ENCODE measurements at places on chromosomes 1 and 21. TPM values are rescaled to one million over a fixed set of nuclear protein-coding genes. Genes with fewer than 3 reads are reported as not detected.

GRCh38 chr1:26537951-26538352 lies 8.4 kb downstream of the RPS6KA1 start:
- DNase-seq = no peak

DNA sequence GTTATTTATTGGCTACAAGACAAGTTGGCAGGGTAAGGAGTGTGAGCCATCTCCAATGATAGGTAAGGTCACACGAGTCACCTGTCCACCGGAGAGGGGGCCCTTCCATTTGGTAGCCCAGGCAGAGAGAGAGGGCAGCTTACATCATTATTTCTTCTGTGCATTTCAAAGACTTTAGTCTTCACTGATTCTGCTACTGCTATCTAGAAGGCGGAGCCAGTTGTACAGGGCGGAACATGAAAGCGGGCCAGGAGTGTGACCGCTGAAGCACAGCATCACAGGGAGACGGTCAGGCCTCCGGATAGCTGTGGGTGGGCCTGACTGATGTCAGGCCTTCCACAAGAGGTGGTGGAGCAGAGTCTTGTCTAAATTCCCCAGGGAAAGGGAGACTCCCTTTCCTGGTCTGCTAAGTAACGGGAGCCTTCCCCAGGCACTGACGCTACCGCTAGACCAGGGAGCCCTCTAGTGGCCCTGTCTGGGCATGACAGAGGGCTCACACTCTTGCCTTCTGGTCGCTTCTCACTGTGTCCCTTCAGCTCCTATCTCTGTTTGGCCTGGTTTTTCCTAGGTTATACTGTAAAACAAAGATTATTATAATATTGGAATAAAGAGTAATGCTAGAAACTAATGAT lies 36.7 kb downstream of the ZNF695 start:
- DNase-seq = peak; percentile 36

DNA sequence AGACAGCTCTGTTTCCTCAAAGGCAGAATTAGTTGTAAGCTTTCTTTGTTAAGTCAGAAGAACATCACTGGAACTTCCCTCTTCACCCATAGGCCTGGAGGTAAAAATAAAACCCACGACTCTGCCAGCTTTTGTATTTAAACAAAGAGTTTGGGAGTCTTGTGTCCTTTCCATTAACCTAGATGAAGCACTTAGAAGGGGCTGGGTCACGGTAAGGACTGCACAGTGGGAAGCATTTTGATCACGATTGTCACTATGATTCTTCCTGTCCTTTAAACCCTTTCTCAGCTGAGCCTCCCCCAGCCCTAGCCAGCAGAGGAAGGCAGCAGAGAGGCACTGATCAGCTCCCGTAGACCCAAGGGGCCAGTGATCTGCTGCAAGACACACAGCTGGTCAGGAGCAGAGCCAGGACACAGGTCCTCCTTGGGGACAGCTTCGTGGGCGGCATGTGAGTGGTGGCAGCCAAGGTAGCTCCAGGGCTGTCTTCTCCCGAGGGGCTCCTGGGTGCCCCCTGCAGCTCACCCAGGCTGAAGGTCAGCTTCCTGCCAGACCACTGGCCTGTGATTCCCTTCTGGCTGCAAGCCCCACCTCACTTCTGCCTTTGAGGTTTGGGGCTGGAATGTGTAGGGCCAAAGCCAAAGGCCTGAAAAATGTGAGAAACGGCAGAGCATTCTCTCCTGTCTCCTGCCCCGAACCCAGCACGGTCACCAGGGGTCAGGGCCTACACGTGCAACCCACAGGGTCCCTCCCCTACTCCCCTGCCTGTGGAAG lies 4.0 kb upstream of the LAPTM5 start:
- no peak for DNase-seq

DNA sequence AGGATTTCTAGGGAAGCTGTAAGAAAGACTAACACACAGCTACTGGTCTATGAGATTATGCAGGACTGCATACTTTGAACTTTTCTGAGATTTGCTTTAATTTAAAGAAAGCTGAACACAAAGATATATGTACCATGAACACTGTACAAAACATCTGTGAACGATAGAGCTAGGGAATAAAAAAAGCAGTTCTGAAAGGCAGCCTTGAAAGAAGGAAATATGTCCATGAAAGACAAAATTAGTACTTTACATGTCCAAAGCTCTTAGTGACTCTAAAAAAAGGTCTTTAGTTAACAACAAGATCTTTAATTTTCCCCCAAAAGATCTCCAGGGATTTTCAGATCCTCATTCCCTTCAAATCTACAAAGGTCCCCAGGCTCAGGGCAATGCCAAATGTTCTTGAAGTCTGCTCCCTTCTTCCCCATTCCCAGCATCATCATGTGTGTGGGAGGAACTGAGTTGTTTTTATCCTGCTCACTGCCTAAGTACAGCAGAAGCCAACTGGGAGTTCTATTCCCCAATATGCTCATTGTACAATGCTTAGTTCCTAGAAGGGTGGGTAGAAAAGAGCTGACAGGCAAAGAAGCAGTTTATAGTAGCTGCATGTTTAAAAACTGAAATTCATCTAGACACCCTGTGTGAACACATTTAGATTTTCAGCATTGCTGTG lies 60.1 kb upstream of the PTCH2 start:
- peak; percentile 27 for DNase-seq

DNA sequence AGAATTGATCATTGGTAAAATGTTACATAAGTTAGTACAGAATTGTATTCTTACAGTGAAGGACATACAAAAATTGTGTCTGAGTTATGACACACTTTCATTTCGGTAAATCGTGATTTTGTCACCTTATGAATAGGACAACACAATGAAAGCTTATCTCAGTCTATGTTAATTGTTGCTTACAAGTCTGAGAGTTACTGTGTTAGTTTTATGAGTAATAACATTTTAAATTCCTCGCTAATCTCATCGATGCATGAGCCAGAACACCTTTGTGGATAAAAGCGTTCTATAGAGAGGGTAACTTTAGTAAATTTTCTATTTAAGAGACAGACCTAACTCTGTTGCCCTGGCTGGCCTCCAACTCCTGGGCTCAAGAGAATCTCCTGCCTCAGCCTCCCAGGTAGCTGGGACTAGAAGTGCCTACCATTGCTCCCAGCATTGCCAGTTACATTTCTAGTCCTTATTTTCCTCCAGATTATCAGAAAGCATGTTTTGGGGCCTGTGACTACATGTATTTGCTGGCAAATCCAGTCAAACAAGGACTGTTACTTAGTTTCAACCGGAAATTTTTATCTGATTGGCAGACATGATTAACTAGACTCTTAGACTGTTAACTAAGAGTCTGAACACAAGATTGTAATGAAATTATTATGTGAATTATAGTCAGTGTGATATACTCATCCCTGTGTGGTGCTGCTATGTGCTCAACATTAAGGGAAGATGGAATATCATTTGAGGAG lies 3.0 kb downstream of the PRRC2C start:
- no peak for DNase-seq

GRCh38 chr1:23594927-23595353 lies 35.6 kb upstream of the ID3 start:
- no peak for DNase-seq

- DNase-seq = no peak
These were observed 6.1 kb upstream of the CD1A start for GRCh38 chr1:158248118-158248517.

GRCh38 chr1:201925981-201926645 lies 20.2 kb downstream of the LMOD1 start:
- no peak for DNase-seq

GRCh38 chr1:62040450-62040849 lies 154.2 kb upstream of the L1TD1 start:
- no peak for DNase-seq

GRCh38 chr1:159880430-159880829 lies 18.0 kb upstream of the VSIG8 start:
- no peak for DNase-seq

The MYOG gene
- total RNA-seq = not detected

The RAB3B gene
- 0.06 TPM for total RNA-seq

The SPATC1L gene
- total RNA-seq = 4.9 TPM
